B cell (primary cell): ENCODE measurements at places on chromosomes 5 and 9.

GRCh38 chr5:179374506-179375235, 29.4 kb upstream of the ADAMTS2 start:
- no peak for DNase-seq

GRCh38 chr5:25515525-25515924, 870.7 kb upstream of the CDH10 start:
- DNase-seq, result no peak

GRCh38 chr5:176432707-176433106, 15.5 kb upstream of the FAF2 start:
- no peak for DNase-seq

GRCh38 chr5:178182158-178182876, 4.9 kb downstream of the GMCL2 start:
- DNase-seq, result no peak

- DNase-seq, result no peak
Observed at GRCh38 chr5:135218486-135218755, 180.6 kb downstream of the MACROH2A1 start.

GRCh38 chr5:31982621-31983020, 191.5 kb downstream of the GOLPH3 start:
- no peak for DNase-seq

- no peak for DNase-seq
Observed at GRCh38 chr9:76323490-76323889, 70.7 kb downstream of the RFK start.

DNA sequence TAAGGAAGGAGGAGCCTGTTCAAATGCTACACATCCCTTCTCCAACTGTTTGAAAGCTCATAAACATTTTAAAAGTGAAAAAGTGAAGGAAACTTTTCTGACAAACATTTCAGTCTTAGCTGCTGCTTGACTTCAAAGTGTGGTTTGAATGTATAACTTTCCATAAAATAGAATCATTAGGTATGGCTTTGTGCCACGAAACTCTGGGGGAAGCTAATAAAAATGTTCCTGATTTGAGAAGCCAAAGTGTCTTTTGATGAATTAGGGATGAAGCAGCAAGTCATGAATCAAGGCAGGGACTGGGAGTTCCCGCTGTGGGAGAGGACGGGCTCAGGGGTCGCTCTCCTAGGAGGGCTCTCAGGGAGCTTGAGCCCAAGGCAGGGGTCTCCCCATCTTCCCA, 15.3 kb downstream of the MVB12B start:
- DNase-seq, result no peak

DNA sequence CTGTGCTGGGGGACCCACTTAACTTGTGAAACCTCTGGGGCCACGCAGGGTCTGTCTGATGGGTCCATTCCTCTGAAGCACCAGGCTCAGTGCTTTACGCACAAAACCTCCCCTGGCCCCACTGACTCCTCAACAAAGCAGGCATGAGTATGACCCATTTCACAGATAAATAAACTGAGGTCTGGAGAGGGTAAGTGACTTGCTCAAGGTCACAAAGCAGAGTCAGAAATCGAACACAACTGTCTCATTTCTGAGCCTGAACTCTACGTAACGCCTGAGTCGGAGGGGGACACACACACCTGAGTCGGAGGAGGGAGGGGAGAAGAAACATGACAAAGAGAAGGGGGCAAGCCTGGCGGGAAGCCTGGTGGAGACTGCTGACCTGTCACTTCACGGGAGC, 48.0 kb upstream of the RAPGEF1 start:
- DNase-seq, result no peak

- DNase-seq, result no peak
Observed at GRCh38 chr5:145824040-145824439, 11.1 kb downstream of the PRELID2 start.

DNA sequence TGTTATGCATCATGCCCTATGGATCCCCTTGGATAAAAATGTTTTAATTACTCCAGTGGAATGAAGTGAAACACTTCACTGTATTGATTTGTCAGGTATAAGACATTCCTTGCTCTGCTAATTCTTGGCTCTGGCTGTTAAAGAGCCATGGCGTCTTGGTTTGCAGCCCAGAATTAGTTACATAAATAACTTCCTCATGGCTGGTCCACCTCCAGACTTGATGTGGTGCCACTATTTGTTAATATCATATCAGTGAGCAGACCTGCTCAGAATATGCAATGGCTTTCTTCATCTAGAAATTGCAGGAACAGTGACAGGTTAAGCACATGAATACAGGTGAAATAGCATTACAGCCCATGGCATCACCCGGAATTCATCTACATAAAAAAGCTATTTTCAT, 446.9 kb upstream of the GRIN3A start:
- no peak for DNase-seq

DNA sequence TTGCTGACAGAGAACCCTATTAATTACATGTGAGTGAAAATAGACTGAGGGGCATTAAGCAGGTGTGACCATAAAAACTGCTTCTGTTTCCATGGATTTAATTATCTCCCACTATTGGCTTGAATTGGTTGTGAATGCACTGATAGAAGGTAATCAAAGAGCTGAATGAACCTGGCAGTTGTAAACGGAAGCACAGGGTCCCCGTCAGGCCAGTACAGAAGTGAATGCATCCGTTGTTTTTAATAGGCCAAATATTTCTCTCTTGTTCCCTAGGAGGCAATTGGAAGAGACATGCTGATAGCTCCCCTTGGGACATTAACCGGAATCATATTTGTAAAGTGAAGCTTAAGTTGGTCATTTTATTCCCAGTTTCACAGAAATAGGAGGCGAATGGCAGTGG, 147.0 kb downstream of the CAVIN4 start:
- no peak for DNase-seq
